ENCODE measurements at places on chromosomes 12 and 14. TPM values are rescaled to one million over a fixed set of nuclear protein-coding genes. Genes with fewer than 3 reads are reported as not detected.

- H3K36me3 ChIP-seq: no peaks in the 10 kb centered on the region
- no peaks in the 10 kb centered on the region for H3K4me1 ChIP-seq
- H3K27ac ChIP-seq: no peak overlapping the region
- H3K4me3 ChIP-seq: no peak overlapping the region
- no peak for DNase-seq
Measured at GRCh38 chr12:27548301-27549199, 24.5 kb downstream of the PPFIBP1 start.

- no peaks in the 10 kb centered on the region for H3K4me1 ChIP-seq
- DNase-seq: no peak
- peaks cover 80% of the 10 kb centered on the region for H3K36me3 ChIP-seq
- no peak overlapping the region for H3K27ac ChIP-seq
- no peaks in the 10 kb centered on the region for H3K27me3 ChIP-seq
Measured at GRCh38 chr12:103773109-103773910, 67.7 kb downstream of the NT5DC3 start.

The RASSF8 gene
- total RNA-seq: 0.29 TPM

- no peak overlapping the region for H3K4me3 ChIP-seq
- no peak for DNase-seq
Measured at GRCh38 chr14:50045039-50045711, 71.2 kb downstream of the VCPKMT start.

- no peak for DNase-seq
- no peak overlapping the region for H3K27ac ChIP-seq
- no peak overlapping the region for H3K4me3 ChIP-seq
- H3K36me3 ChIP-seq: no peaks in the 10 kb centered on the region
- no peaks in the 10 kb centered on the region for H3K4me1 ChIP-seq
- no peaks in the 10 kb centered on the region for H3K27me3 ChIP-seq
Measured at GRCh38 chr12:47067176-47067575, 12.2 kb upstream of the PCED1B start.

The ABCD2 gene
- total RNA-seq: 0.04 TPM

DNA sequence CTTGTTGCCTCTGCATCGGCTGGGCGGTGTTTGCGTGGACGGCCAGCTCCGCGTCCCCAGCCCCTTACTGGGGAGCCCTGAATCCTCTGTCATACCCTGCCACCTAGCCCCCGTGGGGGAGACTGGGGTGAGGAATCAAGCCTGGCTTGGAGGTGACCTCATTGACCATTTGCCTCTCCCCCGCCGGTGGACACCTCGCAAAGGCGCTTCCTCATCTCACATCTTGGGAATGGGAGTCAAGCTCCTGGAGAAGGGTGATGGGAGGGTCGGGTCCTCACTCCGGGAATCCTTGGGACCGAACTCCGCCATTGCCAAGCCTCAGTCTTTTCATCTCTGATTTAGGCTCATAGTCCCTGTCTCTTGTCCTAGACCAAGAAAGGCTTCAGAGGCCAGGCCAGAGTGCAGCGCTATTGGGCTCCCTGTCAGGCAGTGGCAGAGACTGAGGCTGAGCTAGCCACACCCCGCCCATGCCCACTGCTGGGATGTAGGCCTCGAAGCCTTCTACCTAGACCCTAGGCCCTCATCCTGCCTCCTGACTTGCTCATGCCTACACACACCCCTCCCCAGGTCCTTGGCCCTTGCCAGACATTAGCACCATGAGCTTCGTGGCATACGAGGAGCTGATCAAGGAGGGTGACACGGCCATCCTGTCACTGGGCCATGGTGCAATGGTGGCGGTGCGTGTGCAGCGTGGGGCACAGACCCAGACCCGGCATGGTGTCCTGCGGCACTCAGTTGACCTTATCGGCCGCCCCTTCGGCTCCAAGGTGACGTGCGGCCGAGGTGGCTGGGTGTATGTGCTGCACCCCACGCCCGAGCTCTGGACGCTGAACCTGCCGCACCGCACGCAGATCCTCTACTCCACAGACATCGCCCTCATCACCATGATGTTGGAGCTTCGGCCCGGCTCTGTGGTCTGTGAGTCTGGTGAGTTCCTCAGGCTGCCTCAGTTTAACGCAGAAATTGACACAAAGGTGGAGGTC, 678 bp downstream of the TRMT61A start:
- H3K27ac ChIP-seq: peak overlapping the region; percentile 73
- H3K36me3 ChIP-seq: peaks cover 36% of the 10 kb centered on the region
- no peak for DNase-seq
